ENCODE measurements at places on chromosomes 4 and X. TPM values are rescaled to one million over a fixed set of nuclear protein-coding genes. Genes with fewer than 3 reads are reported as not detected.

DNA sequence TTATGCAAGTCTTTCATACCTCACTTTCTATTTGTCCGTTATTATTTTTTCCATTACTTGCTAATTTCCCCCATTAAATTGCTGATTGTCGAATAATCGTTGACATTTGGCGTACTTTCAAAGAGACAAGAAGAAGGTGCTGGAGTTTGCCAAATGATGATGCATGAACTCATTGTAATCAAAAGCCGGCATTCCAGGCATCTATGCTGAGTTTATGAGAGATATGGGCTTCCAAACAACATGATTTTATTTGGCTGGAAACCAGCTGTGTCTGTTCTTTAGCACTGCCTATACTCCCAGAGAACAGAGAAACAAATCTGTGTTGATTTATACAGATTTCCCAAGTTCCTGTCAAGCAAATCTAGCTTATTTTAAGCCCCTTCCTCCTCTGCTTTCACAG is 80.8 kb upstream of the RPS6KA3 start:
- DNase-seq = no peak

DNA sequence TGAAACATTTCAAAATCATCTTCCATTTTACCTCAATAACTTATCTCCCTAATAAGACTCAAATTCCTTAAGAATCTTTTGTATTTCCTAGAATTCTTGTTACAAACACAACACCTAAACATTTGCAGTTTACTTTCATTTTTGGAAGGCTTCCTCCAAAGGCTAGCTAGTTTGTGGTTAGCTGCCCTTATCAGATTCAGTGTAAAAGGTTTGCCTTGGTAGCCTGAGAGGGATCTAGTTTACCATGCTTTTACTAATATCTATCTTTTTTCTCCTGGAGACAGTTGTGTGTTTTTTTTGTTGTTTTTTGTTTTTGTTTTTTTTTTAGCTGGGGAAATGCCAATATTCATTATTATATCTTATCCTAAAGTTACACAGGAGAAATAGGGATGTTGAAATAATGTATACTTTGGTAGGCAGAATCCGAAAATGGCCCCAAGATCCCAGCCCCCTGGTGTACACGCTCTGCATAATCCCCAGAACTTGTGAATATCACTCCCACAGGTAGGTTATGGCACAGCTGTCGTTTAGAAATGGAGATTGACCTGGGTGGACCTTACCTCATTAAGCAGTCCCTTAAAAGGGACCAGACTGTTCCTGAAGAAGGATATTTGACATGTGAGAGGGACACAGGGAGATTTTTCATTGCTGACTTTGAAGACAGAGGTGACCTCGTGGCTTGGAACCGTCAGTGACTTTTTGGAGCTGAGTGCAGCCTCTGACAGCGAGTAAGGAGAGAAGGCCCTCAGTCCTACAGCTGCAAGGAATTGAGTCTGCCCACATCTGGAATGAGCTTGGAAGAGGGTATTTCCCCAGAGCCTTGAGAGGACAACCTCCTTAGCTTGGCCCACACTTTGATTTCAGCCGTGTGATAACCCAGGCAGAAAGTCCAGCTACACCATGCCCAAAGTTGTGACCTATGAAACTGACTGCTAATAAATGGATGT is 33.4 kb downstream of the SEPTIN11 start:
- no peak for DNase-seq

DNA sequence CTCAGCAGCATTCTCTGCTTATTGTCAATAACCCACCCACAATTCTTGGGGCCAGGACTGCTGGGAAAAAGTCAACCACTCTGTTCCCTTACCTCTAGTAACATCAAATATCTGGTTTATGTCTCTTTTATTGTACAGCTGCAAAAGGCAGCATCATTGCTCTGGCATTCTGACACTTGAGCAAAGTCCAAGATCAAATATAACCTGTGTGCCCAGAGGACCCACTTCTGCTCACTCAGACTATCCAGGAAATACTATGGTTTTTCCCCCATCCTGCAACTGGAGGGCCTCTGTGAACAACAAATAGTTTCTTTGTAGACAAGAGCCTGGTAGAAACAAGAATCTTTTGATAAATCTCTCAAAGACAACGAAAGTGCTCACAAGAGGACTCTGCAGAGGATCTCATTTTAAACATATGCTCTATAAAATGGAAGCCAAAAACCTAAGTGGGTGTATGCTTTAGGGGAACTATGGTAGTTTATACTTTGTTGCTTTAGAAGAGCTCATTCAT is 154.7 kb downstream of the RAB28 start:
- DNase-seq = no peak

PYURF gene
- 94.1 TPM for total RNA-seq

UGT2B28 gene
- not detected for total RNA-seq

GRCh38 chrX:55787727-55788126 is 70.2 kb downstream of the RRAGB start:
- no peak for DNase-seq

DNA sequence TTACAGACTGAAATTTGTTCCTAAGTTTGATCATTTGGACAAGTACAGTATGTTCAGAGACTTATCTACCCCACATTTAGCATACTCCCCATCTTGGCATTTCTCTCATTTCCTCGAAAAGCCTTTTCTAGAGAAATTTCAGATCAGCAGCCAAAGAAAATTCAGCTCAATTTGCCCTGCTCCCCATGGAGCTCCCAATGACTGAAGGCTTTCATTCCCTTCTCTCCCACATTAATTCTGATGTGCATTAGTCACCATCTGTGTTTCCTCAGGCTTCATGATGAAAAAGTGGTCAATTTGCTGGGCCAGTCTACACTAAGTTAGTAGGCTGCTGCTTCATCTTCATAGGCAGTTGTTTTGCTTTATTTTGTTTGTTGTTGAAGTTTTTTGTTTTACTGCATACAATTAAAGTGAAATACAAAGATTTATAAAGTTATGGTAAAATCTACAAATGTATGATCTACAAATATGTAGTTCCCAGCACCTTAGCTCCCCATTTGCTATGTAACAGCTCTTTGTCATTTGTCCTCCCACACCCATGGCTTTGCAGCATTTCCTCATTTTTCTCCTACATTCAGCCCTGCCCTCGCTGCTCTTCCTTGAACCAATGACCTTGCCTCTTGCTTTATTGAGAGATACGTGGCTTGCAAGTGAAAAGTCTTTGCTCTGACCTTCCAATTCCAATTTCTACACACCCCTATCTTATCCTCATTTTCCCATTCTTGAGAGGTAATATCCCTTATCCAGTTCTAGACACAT is 193.9 kb downstream of the ANAPC10 start:
- DNase-seq = no peak

CXorf49 gene
- not detected for total RNA-seq

MED12 gene
- total RNA-seq = 29.0 TPM

DHRSX gene
- 16.4 TPM for total RNA-seq

H2BW1 gene
- total RNA-seq = not detected

- DNase-seq = peak; percentile 44
Observed at GRCh38 chr4:83012200-83012686, 1.6 kb upstream of the LIN54 start.

GRCh38 chrX:850471-850916 is 219.9 kb downstream of the SHOX start:
- DNase-seq = no peak

GRCh38 chrX:683576-683975 is 53.0 kb downstream of the SHOX start:
- no peak for DNase-seq

HS3ST1 gene
- total RNA-seq = 0.77 TPM

TRIM60 gene
- not detected for total RNA-seq

DNA sequence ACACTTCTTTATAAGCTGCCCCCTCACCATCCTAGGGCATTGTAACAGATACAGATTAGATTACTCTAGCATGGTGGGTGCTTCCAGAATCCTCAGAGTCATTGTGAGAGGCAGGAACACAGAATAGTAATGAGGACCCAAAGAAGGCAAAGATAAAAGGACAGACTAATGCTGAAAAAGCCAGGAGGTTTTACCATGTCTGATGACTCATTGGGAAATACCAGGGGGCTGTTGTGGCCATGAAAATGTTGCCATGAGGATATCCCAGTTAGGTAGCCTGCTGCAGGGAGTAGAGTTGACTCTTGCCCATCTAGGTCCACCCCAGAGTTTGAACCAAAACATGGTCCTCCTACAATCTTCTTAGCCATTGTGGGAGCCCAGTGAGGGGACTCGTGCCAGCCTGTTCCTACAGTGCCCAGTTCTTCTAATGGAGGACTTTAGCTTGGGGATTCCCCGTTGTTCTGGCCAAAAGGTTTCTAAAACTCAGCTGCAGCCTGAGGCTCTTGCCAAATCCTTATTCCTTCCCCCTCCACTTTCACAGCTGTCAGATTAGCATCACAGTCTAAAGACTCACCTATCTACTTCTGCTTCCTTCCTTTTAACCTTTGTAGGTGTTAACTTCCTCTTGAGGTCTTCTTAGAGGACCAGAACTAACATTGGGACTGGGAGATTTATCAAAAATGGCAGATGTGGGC is 586.0 kb upstream of the AADAT start:
- DNase-seq = no peak

DRP2 gene
- total RNA-seq = under 0.01 TPM

- no peak for DNase-seq
Observed at GRCh38 chr4:100695039-100695654, 177.3 kb upstream of the EMCN start.

- DNase-seq = no peak
Observed at GRCh38 chrX:146451136-146451535, 358.4 kb upstream of the CXorf51B start.

GRCh38 chr4:174334628-174335027 is 50.9 kb downstream of the CEP44 start:
- DNase-seq = no peak

- DNase-seq = no peak
Observed at GRCh38 chrX:68669871-68670270, 22.4 kb downstream of the STARD8 start.

OPRPN gene
- total RNA-seq = not detected

DNA sequence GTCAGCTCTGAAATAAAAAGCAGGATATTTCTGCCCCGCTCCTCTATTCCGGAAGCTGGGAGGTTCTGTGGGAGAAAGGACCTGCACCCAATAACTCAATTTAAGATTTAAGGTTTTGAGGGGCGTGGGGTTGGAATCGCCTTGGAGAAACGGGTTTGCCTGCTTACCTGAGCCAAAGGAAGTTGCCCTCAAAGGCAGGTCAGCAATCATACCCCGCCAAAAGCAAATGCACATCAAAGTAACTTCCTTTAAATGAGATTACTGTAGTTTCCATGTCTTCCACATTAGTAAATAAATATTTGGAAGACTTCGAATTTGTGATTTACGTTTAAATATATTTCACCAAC is 978 bp upstream of the HS3ST1 start:
- no peak for DNase-seq

DNA sequence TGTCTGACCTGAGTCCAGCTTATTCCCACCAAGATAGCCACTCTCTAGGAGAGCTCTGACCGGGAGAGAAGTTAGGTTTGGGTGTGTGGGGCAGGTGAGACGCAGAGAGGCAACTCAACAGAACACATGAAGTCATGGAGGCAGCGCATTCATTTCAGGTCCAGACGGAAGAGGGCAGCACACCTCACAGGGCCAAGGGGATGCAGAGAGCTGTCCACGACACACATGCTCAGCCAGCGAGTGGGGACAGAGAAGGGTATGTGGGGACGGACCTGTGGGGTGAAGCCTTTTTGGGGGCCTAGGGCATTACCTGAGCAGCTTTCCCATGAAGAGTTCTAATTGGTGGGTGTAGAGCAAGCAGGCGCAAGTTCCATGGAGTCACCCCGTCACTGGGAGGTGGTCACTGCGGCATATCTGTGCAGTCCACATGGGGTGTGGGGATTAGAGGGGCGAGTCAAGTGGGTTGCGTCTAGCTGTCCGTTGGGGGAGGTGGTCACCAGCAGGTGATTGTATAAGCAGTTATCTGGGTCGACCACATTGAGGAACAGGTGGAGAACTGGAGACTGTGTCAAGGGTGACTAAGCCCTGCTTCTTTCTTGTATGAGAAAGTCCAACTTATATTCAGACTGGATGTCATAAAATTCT is 24.3 kb upstream of the UXT start:
- no peak for DNase-seq

DNA sequence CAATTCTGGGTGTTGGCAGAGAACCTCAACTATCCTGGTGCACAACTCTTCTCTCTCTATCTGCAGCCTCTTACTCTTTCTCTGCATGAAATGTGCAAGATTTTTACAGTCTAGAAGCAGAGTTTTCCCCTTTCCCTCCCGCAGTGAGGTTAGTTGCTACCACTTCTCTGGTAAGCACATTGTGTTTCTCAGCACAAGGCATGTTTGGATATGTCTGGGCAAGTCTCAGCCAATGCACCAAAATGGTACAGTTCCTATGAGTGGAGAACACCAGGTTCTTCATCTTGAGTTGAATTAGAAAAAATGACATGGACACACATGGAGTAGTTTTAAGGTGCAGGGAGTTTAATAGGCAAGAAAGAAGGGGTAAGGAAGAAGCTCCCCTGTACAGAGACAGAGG is 187.0 kb downstream of the CCNG2 start:
- no peak for DNase-seq
